ENCODE measurements at places on chromosomes 4 and X. TPM values are rescaled to one million over a fixed set of nuclear protein-coding genes. Genes with fewer than 3 reads are reported as not detected.

DNA sequence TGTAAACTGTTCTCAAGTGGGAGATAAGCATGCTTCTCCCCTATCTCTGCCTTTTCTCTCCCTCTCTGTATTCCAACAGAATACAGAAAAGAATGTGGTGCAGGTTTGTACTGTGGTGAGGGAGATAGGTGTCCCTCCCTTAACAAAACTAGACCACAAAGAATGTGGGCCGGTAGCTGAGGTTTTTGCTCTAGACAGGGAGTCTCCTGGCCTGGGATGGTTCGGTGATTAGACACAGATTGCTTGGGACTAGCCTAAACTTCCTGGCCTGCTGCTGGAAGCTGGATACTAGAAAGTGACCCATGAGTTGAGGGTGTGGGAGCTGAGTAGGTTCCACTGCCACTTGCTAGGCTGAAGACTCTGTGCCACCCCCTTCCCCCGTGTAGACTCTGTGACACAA, 143.0 kb downstream of the CXXC4 start:
- H3K27me3 ChIP-seq = no peaks in the 10 kb centered on the region
- H3K27ac ChIP-seq = no peak overlapping the region
- no peaks in the 10 kb centered on the region for H3K36me3 ChIP-seq
- no peak for DNase-seq
- H3K4me3 ChIP-seq = no peak overlapping the region

The GASK1B gene
- total RNA-seq = 73.8 TPM

The ZFYVE28 gene
- total RNA-seq = 5.5 TPM

The RASSF6 gene
- not detected for total RNA-seq

GRCh38 chrX:17292111-17292527, 82.9 kb upstream of the NHS start:
- H3K27ac ChIP-seq = no peak overlapping the region
- H3K36me3 ChIP-seq = no peaks in the 10 kb centered on the region
- no peaks in the 10 kb centered on the region for H3K4me1 ChIP-seq
- DNase-seq = no peak
- no peaks in the 10 kb centered on the region for H3K27me3 ChIP-seq
- H3K4me3 ChIP-seq = no peak overlapping the region

The FRYL gene
- 42.4 TPM for total RNA-seq

DNA sequence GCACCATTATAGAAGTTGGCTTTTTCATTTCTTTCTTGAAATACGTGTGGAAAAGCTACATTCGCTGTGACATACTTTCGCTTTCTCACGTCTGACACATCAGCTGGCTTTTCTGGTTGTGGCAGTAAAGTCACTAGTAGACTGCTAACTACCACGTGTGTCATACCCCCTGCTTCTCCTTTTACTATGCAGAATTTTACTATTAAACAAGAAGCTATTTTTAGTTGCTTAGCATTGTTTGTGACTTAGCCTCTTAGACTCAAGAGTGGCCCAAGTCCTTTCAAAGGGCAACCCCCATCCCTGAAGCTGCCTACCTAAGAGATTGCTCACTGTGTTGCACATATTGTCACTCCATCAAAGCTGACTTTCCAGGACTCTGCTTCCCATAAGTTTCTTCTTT, 2.1 kb upstream of the IL2 start:
- H3K4me1 ChIP-seq = no peaks in the 10 kb centered on the region
- H3K36me3 ChIP-seq = no peaks in the 10 kb centered on the region
- DNase-seq = no peak

The MAGEA11 gene
- not detected for total RNA-seq

DNA sequence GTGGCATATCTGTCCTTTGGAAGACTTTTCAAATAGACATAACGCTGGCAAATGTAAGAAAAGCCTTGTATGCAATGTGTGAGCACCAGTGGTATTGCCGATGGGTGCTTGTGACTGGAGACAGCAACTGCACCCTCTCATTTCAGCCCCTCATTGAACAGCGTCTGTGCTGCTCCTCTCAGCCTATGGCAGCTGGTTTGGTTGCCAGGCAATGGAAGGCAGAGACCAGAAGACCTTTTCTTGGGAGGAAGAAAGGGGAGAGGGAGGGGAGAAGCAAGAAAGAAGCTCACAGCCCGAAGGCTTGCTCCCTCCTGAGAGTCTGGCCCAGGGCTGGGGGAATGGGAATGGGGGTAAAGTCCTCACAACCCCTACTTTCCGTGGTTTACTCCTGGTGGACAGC, 20.2 kb downstream of the ZCCHC13 start:
- DNase-seq = no peak
- H3K27me3 ChIP-seq = no peaks in the 10 kb centered on the region
- H3K4me1 ChIP-seq = no peaks in the 10 kb centered on the region
- no peaks in the 10 kb centered on the region for H3K36me3 ChIP-seq

DNA sequence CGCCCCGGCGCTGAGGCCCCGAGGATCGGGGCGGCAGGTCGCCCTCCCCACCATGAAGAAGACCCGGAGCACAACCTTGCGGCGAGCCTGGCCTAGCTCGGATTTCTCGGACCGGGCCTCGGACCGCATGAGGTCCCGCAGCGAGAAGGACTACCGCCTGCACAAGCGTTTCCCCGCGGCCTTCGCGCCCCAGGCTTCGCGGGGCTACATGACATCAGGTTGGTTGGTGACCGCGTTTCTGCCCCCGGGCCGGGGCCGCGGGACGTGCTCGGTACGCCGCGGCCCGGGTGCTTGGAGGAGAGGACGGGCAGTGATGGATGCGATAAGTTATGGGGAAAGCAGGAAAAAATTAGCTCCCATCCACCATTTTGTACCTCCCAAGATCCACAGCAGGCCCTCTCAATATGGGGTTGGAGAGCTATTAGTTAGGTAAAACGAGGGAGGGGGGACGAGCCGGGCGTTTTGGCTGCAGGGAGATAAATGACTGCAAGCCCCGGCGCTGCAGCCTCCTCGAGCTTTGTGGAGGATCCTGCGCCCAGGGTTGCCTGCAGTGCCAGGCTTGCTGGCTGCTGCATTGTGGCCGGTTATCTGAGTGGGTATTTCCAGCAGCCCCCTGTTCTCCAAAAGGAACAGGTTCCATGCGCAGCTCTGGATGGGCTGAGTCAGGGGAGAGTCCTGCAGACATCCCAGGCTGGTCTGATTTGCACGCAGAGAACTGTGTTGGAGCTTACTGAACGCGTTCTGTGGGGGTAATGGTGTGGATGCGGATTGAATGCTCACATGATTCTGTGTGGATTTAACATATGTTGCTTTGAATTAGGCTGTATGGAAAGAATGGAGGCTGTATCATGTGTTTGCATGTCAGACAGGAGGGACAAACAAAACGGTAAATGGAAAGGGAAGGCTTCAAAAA, 1.9 kb downstream of the STOX2 start:
- H3K27ac ChIP-seq = peak overlapping the region; percentile 1
- H3K27me3 ChIP-seq = no peaks in the 10 kb centered on the region

DNA sequence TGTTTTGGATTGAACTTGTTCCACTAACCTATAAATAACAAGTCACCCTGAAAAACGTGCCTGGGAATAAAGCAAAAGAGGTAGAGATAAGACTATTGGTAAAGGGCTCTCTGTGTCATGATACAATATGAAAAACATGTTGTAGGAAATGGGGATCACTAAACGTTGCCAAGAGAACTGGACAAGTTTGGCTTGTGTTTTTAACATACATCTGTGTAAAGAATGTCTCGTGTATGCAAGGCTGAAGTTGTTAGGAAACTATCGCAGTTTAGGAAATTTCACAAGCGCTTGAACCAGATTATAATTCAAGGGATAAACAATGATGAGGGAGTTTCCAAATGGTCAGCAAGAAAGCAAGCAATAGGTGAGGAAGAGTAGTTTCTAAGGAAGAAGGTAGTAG, 655.8 kb downstream of the PCDH7 start:
- H3K36me3 ChIP-seq = no peaks in the 10 kb centered on the region
- no peak overlapping the region for H3K27ac ChIP-seq
- H3K4me1 ChIP-seq = no peaks in the 10 kb centered on the region
- DNase-seq = no peak
- H3K4me3 ChIP-seq = no peak overlapping the region

The RAB9B gene
- total RNA-seq = 33.9 TPM

- peaks cover 2% of the 10 kb centered on the region for H3K36me3 ChIP-seq
- no peak overlapping the region for H3K27ac ChIP-seq
- H3K27me3 ChIP-seq = no peaks in the 10 kb centered on the region
- no peak for DNase-seq
- H3K4me3 ChIP-seq = no peak overlapping the region
These were observed 7.0 kb downstream of the PKD2 start for GRCh38 chr4:88014386-88014905.

- H3K27ac ChIP-seq = no peak overlapping the region
- H3K27me3 ChIP-seq = no peaks in the 10 kb centered on the region
- H3K4me3 ChIP-seq = no peak overlapping the region
- no peaks in the 10 kb centered on the region for H3K4me1 ChIP-seq
- DNase-seq = no peak
These were observed 595.6 kb downstream of the TRAM1L1 start for GRCh38 chr4:116489739-116490138.

DNA sequence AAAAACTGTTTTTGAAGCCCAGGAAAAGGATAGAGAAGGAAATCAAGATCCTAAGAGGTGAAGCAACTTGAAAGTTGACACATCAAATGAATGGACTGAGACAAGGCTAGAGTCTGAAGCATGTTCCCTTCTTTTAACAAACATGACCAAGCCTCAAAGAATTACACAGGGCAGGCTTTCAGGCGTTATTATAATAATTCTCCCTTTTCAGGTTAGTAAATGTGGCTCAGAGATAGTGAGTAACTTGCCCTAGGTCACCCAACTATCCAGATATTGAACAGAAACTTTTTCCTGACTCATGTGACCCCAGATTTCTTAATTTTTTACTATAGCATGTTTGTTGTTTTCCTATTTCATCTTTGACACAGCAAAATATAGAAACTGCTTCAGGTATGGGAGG, 91.7 kb downstream of the PPP1R2C start:
- no peak for DNase-seq
- no peak overlapping the region for H3K27ac ChIP-seq
- H3K27me3 ChIP-seq = no peaks in the 10 kb centered on the region
- no peaks in the 10 kb centered on the region for H3K36me3 ChIP-seq
- H3K4me1 ChIP-seq = no peaks in the 10 kb centered on the region
- H3K4me3 ChIP-seq = no peak overlapping the region

The TFE3 gene
- 15.0 TPM for total RNA-seq

The GRPEL1 gene
- total RNA-seq = 55.8 TPM

GRCh38 chr4:81431971-81432370, 39.7 kb downstream of the RASGEF1B start:
- no peaks in the 10 kb centered on the region for H3K27me3 ChIP-seq
- no peak overlapping the region for H3K27ac ChIP-seq
- H3K4me3 ChIP-seq = no peak overlapping the region
- no peaks in the 10 kb centered on the region for H3K4me1 ChIP-seq
- peaks cover 74% of the 10 kb centered on the region for H3K36me3 ChIP-seq

- peak; percentile 34 for DNase-seq
- no peaks in the 10 kb centered on the region for H3K36me3 ChIP-seq
- peak overlapping the region; percentile 81 for H3K27ac ChIP-seq
- H3K4me3 ChIP-seq = peak overlapping the region; percentile 82
- no peaks in the 10 kb centered on the region for H3K27me3 ChIP-seq
- peaks cover 45% of the 10 kb centered on the region for H3K4me1 ChIP-seq
These were observed 886 bp downstream of the DCLK2 start for GRCh38 chr4:150079081-150079581.

DNA sequence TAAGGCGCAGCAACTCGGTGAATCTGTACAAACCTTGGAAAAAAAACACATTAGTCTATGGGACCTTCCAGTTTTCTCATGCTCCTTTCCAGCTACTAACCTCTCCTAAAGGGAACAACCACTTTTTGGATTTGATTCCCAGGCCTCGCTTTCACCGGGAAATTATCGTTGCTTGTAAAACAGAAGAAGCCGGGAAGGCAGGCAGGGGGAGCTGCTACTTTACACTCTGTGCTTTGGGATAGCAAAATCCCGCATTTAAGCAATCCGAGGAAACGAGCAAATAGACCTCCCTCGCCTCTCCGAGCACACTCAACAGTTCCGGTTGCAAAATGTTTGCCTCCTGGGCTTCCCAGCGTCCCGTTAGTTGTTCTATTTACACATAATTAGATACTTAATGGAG, 1.2 kb downstream of the CD38 start:
- peak; percentile 58 for DNase-seq
- H3K27ac ChIP-seq = peak overlapping the region; percentile 78
- H3K4me1 ChIP-seq = peaks cover 25% of the 10 kb centered on the region
- H3K4me3 ChIP-seq = peak overlapping the region; percentile 63
- H3K27me3 ChIP-seq = no peaks in the 10 kb centered on the region

DNA sequence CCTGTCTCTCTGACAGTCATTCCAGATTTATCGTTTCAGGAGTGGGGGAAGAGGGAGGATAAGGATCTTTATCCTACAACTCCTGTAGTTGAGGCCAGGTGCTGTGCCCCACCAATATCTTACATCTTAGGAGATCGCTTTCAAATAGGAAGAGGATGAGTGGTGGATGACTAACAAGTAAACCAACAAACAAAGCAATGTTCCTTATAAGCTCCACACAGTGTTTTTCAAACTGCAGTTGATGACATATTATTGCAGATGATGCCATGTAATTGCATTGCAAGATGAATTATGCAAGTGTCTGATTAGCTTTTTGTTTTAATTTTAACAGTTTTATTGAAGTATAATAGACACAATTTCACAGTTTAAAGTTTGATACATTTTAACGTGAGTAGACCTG, 35.8 kb upstream of the TMEM164 start:
- H3K36me3 ChIP-seq = no peaks in the 10 kb centered on the region
- no peaks in the 10 kb centered on the region for H3K27me3 ChIP-seq
- H3K27ac ChIP-seq = no peak overlapping the region
- no peak for DNase-seq

The CFAP99 gene
- not detected for total RNA-seq

GRCh38 chr4:8296491-8296890, 26.9 kb downstream of the HTRA3 start:
- no peaks in the 10 kb centered on the region for H3K4me1 ChIP-seq
- H3K27ac ChIP-seq = no peak overlapping the region
- H3K36me3 ChIP-seq = peaks cover 35% of the 10 kb centered on the region
- no peak for DNase-seq
- no peaks in the 10 kb centered on the region for H3K27me3 ChIP-seq

The NEUROG2 gene
- total RNA-seq = not detected

- no peak overlapping the region for H3K27ac ChIP-seq
- DNase-seq = no peak
- H3K27me3 ChIP-seq = no peaks in the 10 kb centered on the region
- H3K36me3 ChIP-seq = no peaks in the 10 kb centered on the region
- H3K4me3 ChIP-seq = no peak overlapping the region
These were observed 320.8 kb downstream of the ADAM29 start for GRCh38 chr4:175238827-175239517.

- H3K4me3 ChIP-seq = no peak overlapping the region
- no peak for DNase-seq
- H3K4me1 ChIP-seq = no peaks in the 10 kb centered on the region
- no peaks in the 10 kb centered on the region for H3K27me3 ChIP-seq
These were observed 13.2 kb downstream of the CLDN34 start for GRCh38 chrX:9980401-9980800.

- no peaks in the 10 kb centered on the region for H3K4me1 ChIP-seq
- peaks cover 18% of the 10 kb centered on the region for H3K36me3 ChIP-seq
- H3K4me3 ChIP-seq = no peak overlapping the region
- DNase-seq = no peak
- no peak overlapping the region for H3K27ac ChIP-seq
These were observed 12.0 kb downstream of the RFC1 start for GRCh38 chr4:39354254-39354552.

GRCh38 chrX:12118134-12118533, 20.1 kb upstream of the FRMPD4 start:
- DNase-seq = no peak
- no peaks in the 10 kb centered on the region for H3K36me3 ChIP-seq
- no peak overlapping the region for H3K27ac ChIP-seq
- no peaks in the 10 kb centered on the region for H3K27me3 ChIP-seq
- no peak overlapping the region for H3K4me3 ChIP-seq

The UBQLN2 gene
- 29.6 TPM for total RNA-seq

The BANK1 gene
- total RNA-seq = 0.35 TPM

All from heart right ventricle (tissue), 16 donors.